Right hindlimb (tissue), 1 donor: ENCODE measurements at places on chromosomes 12 and 14.

DNA sequence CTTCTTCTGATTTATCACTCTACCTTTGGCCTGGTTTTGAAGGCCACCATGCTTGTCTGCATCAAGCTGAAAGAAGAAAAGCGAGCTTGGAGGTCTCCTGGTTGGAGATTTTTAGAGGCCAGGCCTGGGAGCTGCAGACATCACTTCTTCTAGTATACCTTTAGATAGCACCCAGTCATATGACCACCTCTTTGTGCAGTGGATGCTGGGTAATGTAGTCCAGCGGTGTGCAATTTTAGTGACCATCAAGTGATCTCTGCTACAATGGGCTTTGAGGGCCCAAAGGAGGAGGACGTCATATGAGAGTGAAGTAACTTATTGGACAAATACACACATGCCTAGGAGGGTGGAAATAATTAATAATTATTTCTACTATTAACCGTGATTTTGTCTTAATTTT is 15.2 kb upstream of the WNT5B start:
- no peak for DNase-seq

DNA sequence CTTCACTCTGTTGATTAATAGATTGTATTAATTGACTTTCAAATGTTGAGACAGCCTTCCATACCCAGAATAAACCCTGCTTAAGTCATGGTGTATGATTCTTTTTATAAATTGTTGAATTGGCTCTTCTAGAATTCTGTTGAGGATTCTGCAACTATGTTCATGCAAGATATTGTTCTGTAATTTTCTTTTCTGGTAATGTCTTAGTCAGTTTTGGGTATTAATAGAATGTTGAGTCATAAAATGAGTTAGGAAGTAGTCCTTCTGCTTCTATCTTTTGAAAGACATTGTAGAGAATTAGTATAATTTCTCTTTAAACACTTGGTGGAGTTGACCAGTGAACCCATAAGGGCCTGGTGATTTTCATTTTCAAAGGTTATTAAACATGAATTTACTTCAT is 958.9 kb downstream of the LRFN5 start:
- DNase-seq, result no peak

DNA sequence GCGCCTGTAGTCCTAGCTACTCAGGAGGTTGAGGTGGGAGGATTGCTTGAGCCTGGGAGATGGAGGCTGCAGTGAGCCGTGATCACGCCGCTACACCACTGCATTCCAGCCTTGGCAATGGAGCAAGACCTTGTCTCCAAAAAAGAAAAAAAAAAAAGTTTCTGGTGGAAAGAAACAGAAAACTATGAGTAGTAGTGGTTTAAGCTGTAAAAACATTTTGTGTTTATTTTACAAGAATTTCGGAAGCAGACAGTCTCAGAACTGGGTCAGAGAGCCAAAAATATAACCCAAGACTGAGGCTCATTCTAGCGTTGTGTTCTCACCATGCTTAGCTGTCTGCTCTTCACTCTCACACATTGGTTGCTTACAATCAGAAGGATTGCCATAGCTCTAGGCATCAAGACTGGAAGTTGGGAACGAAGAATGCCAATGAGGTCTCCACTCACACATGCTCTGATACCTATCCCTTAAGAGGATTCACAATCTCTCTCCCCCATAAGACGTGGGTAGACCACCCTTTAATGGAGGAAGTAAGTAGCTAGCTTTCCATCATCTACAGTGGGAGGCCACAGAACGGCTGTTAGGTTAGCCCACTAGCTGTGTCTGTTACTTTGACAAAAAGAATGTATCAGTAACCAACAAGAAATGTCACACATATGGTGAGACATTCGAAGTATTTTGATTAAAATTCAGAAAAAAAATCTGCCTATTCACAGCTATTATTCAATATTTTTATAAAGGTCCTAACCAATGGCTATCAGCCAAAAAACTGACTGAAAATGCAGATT is 117.6 kb upstream of the RASSF8 start:
- no peak for DNase-seq

- DNase-seq, result peak; percentile 71
These were observed 17.2 kb downstream of the REM2 start for GRCh38 chr14:22900081-22900799.

GRCh38 chr14:99004112-99004511 is 267.9 kb downstream of the BCL11B start:
- no peak for DNase-seq

DNA sequence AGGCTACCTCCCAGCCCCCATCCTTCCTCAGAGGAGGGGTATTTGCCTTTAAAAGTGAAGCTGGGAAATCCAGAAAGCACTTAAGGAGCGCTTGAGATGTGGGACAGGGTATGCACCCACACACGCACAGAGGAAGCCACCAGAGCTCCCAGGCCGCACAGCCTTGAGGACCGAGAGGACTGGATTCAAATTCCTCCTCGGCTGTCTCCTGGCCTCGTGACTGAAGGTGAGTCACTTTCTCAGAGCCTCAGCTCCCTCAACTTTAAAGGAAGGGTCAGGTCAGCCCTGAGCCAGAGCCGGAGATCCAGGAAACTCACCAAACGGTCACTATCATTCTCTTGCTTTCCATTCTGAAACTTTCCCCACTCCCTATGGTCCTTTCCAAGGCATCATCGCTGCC is 37.6 kb downstream of the BCL11B start:
- no peak for DNase-seq

DNA sequence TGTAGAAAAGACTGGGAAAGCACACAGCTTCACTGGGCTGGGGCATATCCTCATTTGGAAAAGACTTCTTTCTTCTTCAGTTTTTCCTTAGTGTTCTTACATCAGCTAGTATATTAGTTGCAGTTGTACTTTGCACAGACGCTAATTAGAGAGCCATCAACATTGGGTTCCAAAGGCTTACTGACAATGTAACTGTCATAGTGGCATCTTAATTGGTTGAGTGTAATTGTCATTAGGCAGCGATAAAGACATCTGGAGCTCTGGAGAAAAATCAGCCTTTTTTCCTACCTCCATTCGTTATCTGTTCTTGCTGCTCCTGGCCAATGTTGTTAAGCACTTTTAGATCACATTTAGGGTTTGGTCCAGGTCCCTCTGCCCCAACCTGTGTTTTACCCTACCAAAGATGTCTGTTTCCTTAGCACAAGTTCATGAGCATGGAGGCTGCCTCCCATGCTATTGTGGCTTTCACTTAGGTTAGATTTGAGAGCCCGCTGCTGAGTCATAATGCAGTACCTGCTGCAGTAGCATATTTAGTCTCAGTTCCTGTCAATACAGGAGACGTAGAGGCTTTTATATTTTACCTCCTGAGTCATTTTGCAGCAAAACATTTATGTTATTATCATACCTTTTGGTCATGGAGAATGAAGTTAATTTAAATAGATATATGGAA is 49.2 kb downstream of the FBXW8 start:
- DNase-seq, result no peak

- DNase-seq, result no peak
These were observed 13.0 kb downstream of the KLRD1 start for GRCh38 chr12:10320643-10321042.

DNA sequence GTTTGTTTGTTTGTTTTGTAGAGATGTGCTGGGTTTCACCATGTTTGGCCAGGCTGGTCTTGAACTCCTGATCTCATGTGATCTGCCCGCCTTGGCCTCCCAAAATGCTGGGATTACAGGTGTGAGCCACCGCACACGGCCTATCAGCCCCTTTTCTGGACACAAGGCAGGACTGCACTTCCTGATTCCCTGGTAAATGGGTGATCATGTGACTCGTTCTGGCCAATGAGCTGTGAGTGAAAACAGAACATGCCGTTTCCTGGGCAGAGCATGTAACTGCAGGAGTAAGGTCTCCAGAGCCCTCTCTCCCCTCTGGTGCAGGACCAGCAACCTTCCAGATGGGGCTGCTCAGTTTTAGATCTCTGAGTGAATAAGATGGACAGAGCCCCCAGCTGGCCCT is 92.7 kb downstream of the ITPK1 start:
- no peak for DNase-seq

- DNase-seq, result no peak
These were observed 33.8 kb downstream of the SPTB start for GRCh38 chr14:64845878-64846277.

DNA sequence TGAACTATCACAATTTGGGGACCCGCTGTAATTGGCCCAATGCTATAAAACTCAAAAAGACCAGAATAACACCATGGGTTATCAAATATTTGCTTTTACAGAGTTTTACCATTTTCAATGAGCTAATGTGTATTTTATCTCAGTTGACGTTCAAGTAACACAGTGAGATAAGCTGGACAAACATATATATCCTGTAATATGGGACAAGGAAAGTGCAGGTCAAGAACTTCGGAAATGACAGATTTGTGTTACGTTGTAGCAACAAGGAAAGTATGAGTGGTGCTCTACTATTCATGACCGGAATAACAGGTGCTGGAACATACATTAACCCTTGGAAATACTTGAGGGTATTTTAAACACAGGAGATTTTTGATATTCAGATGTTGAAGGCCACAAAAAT is 566.4 kb upstream of the FLRT2 start:
- DNase-seq, result no peak

DNA sequence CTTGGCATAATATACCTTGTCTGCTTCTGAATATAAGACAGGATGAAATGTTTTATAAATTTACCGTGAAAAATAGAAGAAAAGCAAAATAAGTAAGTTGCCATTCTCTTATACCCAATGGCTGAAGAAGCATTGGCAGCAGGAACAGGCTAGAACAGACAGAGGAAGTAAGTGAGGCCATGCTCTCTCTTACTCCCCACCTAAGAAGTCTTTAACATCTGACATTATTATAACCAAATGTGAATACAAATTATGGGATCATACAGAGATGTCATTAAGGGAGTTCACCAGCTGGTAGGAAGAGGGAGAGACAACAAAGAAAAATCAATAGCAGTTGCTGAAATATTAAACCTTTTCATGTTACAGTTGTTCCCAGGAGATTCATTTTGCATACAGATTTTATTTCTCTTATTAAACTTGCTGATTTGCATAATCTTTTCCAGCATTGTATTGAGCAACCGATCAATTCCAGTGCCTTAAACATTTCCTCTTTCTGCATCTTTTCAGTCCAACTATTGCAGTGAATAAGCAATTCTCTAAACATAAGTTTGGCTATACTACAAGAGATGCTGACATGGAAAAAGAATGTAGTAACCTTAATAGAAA is 270.6 kb downstream of the SLC6A15 start:
- DNase-seq, result no peak

DNA sequence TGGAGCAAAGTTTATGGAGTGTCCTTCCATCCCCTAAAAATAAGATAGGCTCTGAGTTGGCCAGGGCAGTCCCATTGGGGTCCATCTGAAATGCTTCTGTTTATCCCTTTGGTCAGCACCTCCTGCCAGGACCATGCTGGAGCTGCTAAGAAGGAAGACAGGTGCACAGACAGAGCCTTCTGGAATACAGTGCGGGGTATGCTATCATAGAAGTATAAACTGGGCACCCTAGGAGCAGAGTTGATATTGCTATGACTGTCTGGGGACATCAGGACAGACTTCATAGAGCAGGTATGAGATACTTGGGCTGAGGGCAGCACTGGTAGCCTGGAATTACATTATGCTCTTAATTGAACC is 170.4 kb upstream of the HIF1A start:
- no peak for DNase-seq

DNA sequence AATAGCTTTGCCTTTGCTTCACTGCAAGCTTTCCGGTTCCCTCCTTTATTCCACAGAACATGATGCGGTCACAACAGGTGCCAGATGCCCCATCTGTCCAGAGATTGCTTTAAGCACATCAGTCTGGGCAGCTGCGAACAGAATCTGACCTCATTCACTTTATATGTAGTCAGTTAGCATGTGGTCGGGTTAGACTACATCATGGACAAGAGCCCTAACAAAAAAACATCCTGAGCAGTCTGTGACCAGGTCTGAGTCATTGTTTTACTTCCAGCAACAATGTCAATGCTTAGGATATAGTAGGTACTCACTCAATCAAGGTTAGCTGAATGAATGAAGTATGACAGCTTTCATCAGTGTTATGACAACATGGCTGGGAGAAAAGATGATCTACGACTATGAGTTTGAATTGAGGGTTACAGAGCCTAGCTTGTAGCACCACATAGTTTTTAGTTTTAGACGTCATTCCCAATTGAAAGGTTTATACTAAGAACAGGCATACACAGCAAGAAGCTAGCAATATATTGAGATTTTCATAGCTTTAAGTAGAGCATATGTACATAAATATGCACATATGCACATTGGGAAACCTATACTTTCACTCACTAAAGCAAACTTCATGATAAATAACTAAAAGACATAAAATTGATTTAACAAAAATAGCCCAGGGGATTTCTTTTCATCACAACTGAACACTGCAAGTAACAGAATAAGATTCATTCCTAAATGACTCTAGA is 64.2 kb upstream of the TMCC3 start:
- peak; percentile 80 for DNase-seq

- DNase-seq, result no peak
These were observed 3.5 kb downstream of the RPS6KL1 start for GRCh38 chr14:74919421-74920165.

- no peak for DNase-seq
These were observed 230.5 kb upstream of the KITLG start for GRCh38 chr12:88810806-88811205.

- peak; percentile 47 for DNase-seq
These were observed 29.0 kb upstream of the SMOC1 start for GRCh38 chr14:69850086-69850735.

DNA sequence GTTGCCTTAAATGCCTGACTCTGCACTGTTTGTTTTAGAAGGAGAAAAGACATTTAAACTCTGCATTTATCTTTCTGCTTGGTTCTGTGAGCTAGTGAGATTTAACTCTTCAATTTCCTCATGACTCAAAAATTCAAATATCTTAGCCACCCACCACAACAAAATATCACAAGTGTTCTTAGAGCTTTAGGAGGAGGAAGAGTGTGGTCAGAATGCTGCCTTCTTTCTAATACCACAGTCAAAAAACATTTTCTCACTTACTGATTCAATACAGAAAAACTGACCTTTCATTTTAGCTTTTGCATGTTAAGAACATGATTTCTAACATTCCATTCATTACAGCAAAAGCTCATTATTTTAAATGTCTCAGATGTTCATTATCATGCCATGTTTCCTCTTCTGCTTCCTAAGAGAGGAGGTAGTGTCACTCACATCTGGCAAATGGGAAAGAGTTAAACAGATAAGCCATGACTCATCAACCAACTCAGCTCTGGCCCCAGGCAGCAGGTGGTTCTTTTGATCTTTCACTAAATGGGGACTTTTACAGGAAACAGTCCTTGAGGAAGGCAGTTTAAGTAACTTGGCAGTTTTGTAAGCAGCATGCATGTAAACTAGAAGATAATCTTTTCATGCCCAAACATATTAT is 56.4 kb upstream of the RNU6-8 start:
- no peak for DNase-seq

- no peak for DNase-seq
These were observed 173.3 kb downstream of the PPM1H start for GRCh38 chr12:62761658-62762057.

DNA sequence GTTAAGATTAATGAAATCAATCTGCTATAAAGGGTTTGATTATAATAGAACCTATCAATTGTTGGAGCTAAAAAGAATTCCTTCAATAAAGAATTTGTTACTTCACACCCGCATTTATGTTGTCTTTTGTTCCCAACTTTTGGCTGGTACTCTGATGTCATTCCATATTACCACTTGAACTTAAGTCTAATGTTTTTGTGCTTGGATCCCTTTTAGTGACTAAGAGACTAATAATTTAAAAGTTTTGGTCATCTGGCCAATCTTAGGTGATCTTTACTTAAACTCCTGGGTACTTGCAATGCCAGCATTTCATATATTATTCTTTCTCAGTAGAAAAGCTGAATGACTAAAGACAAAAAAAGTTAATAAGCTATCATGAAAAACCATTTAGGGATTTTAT is 113.0 kb downstream of the TMEM30B start:
- no peak for DNase-seq

- DNase-seq, result no peak
These were observed 16.1 kb downstream of the GRIP1 start for GRCh38 chr12:66662729-66663128.

GRCh38 chr12:52055731-52056711 is 4.8 kb downstream of the NR4A1 start:
- no peak for DNase-seq
